Activated CD8-positive, alpha-beta memory T cell treated with anti-CD3 and anti-CD28 coated beads, Interleukin-2, amount 50 U/mL, for 4 hours (primary cell): ENCODE measurements at places on chromosomes 6 and 20.

DNA sequence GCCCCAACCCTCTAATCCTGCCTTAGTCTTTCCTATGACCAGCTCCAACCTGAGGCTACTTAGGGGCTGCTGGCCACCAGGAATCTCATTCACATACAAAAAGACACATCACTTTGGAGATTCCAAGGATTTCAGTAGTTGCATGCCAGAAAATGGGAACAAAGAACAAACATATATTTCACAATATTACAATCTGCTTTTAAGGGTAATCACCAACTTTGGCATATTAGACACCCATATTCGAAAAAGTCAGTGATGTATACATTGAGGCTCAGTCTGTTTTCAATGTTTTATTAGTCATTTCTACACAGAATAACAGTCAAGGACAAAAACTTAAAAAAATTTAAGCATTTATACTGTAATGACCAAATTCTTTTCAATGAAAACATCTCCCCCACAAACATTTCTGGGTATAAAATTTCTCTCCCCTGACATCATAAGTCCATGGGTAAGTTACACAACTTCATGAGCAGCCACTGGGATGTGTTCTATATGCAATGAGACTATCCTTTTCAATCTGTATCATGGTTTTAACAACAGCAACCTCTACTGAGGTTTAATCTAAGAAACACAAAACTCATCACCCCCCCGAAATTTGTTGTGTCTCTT is 103.5 kb downstream of the MAP7 start:
- no peak for DNase-seq

DNA sequence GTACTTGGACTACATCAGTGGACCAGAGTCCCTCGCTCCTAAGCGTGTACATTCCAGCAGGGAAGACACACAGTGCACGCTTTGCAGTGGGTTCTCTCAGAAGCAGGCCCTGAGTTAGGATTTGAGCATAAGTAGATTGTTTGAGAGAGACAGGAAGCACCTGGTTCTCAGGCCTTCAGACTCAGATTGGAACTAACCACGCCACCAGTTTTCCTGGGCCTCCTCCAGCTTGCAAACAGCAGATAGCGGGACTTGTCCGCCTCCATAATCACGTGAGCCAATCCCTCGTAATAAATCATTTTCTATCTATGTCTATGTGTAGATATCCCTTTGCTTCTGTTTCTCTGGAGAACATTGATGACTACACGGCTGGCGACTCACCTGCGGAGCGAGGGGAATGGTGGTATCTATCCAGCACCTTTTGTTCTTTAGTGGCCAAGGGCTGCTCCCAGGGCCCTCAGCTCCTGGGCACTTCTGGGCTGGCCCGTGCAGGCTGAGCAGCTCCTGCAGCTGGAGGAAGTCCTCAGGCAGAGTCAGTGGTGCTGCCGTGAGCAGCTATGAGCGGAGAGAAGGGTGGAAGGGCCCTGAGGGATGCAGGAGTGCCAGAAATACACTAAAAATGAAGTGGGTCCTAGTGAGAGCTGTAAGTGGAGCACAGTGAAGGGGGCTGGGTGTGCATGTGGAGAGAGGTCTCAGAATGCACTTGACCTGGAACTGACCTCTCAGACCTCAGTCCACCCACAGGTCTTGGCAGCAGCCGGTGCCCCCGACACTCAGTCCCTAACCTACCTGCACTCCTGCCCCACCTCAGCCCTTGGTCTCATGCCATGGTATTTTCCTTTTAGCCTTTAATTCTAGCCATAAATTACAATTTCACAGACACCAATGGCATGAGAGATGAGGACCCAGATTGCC is 76.9 kb downstream of the STK35 start:
- DNase-seq = no peak

DNA sequence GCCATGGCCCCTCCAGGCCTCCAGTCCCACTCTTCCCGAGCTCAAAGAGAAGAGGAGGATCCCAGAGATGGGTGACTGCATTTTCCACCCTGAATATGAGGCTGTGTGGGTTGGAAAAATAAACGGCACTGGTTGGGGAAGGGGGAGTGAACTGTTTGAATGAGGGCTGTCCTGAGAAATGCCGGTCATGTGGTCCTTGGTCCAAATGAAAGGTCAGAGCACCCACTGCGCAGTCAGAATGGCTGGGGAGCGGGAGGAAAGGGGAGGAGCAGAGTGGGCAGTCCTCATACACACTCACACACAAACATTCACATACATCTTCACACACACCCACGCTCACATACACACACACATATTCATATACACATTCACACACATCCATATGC is 83.1 kb downstream of the MRPL14 start:
- DNase-seq = no peak

GRCh38 chr6:16803294-16804200 is 42.3 kb upstream of the ATXN1 start:
- no peak for DNase-seq

DNA sequence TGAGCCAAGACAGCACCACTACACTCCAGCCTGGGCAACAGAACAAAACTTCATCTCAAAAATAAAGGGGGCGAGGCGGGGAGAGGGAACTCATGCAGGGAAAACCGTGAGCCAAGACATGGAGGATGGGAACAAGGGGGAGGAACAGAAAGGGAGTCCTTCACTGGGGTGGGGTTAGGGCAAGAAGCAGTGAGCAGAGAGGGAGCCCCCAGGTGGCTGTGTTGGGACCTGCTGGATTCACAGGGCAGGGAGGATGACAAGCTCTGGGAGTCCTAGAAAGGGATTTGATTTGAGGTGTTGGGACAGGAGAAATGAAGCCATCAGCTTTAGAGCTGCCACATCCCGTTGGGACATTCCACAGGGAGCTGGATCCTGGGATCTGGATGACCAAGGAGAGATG is 90.6 kb upstream of the TOP1 start:
- no peak for DNase-seq

DNA sequence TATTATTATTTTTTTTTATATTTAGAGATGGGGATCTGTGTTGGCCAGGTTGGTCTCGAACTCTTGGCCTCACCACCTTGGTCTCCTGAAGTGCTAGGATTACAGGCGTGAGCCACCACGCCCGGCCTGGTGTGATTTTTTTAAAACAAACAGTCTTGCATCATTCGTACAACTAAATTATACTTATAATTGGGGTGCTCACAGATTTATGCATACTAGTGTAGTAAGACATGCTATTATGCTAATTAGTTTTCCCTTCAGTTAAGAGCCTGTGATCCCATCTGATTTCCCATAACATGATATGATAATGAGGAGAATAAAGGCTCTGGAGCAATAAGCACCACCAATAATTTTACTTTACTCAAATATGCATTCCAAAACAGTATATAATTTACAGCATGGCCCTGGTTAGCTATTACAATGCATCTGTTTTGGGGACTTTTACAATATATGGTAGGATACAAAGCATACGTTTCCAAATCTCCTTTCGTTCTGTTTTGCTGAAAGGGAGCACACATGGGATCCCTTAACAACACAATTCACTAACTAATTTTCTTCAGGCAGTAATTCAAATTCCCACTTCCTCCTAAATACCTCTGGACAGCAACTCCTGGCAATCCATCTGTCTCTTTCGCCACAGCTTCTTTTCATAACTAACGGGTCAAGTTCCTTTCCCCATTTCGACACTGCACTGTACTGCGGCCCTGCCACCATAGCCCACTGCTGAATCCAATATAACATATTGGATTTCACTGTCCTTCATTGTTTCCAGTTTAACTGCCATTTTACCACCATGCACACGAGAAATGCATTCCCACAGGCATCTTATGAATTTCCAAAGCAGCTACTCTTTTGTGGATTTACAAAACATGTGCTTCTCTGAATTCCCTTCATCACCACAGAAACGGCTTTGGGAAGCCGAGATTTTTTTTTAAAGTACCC is 1.7 kb downstream of the NUDT3 start:
- no peak for DNase-seq

DNA sequence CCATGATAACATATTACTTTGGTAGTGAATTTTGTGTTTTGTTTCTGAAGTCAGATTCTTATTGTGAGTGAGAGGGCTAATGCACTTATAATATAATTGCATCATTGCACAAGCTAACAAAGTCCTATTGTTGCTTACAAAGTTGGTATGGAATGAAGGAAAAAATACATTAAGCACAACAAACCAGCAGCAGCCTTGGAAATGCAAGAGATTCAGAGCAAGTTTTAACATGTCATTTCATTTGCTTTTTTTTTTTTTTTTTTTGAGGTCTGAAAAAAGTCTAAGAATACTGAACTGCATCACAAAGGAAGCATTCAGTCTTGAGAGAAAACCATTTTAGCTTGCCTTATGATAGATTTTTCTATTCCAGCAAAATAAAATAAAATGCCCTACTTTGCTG is 57.6 kb downstream of the PLCB4 start:
- no peak for DNase-seq

DNA sequence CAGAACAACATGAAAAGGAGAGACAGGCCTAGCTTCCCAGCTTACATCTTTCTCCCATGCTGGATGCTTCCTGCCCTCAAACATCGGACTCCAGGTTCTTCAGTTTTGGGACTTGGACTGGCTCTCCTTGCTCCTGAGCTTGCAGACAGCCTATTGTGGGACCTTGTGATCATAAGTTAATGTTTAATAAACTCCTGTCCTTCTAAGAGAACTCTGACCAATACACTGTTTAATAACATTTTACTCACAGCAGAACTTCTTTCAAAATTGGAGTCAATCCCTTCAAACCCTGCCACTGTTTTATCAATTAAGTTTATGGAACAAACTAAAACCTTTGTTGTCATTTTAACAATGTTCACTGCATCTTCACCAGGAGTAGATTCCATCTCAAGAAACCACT is 111.4 kb downstream of the PREP start:
- DNase-seq = no peak

DNA sequence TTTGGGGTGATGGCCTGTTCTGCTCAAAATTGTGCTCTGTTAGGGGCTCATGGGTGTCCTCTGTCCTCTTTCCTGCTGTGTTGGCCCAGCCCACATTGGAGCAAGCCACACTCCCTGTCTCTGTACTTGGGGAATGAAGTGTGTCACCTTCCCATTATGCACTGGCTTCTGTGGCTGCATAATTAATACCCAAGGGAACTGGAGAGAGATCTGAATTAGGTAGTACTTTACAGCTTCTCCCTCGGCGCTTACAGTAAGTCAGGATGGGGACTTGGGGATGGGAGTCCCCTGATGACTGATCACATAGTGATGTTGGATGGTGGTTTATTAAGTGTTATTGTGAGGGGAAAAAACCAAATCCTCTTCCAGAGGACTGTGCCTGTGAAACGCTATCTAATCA is 116.6 kb downstream of the FOXO3 start:
- DNase-seq = no peak

GRCh38 chr20:63371291-63371865 is 10.2 kb upstream of the CHRNA4 start:
- DNase-seq = no peak

- DNase-seq = no peak
These were observed 17.6 kb upstream of the SERPINB9 start for GRCh38 chr6:2920671-2921112.
